B cell (primary cell): ENCODE measurements at places on chromosomes 3 and 15.

GRCh38 chr3:188950832-188951489, 220.8 kb upstream of the TPRG1 start:
- no peaks in the 10 kb centered on the region for H3K36me3 ChIP-seq
- H3K4me3 ChIP-seq: no peak overlapping the region
- peaks cover 13% of the 10 kb centered on the region for H3K4me1 ChIP-seq
- no peak overlapping the region for H3K27ac ChIP-seq

GRCh38 chr3:65951836-65952505, 86.7 kb downstream of the MAGI1 start:
- no peak overlapping the region for H3K4me3 ChIP-seq
- no peak overlapping the region for H3K27ac ChIP-seq
- no peaks in the 10 kb centered on the region for H3K36me3 ChIP-seq
- H3K4me1 ChIP-seq: no peaks in the 10 kb centered on the region
- no peaks in the 10 kb centered on the region for H3K27me3 ChIP-seq

DNA sequence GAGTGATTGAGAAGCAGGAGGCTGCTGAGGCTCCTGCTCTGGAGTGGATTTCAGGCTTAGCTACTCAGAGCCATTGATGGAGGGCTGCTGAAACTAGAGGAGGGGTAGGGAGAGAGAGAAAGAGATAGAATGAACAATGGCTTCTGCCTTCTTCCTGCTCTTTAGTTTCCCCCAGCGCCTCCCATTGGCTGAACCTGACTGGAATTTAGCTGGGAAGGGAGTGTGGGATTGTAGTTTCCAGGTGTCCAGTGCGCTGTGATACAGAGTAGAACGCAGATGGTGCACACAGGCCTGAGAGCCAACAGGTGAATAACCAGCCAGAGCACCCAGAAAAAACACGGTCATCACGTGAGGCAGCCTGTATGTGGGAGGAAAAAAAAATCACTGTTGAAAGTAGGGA, 140.1 kb downstream of the IL20RB start:
- no peak overlapping the region for H3K4me3 ChIP-seq
- H3K4me1 ChIP-seq: no peaks in the 10 kb centered on the region

GRCh38 chr3:18100121-18100520, 325.0 kb downstream of the SATB1 start:
- H3K36me3 ChIP-seq: no peaks in the 10 kb centered on the region
- H3K4me3 ChIP-seq: no peak overlapping the region
- no peak for DNase-seq
- no peaks in the 10 kb centered on the region for H3K4me1 ChIP-seq
- no peak overlapping the region for H3K27ac ChIP-seq

- H3K4me3 ChIP-seq: no peak overlapping the region
- DNase-seq: no peak
- H3K27ac ChIP-seq: no peak overlapping the region
- no peaks in the 10 kb centered on the region for H3K4me1 ChIP-seq
- no peaks in the 10 kb centered on the region for H3K36me3 ChIP-seq
These were observed 12.7 kb upstream of the CLDN16 start for GRCh38 chr3:190375246-190375645.

- H3K27me3 ChIP-seq: no peaks in the 10 kb centered on the region
- no peak for DNase-seq
- no peak overlapping the region for H3K27ac ChIP-seq
- H3K4me3 ChIP-seq: no peak overlapping the region
- no peaks in the 10 kb centered on the region for H3K36me3 ChIP-seq
- peaks cover 20% of the 10 kb centered on the region for H3K4me1 ChIP-seq
These were observed 55.5 kb upstream of the ZBED2 start for GRCh38 chr3:111650378-111651275.
